ENCODE measurements at places on chromosomes 6 and 20.

- no peak for DNase-seq
Observed at GRCh38 chr20:60960500-60960899, 291.6 kb upstream of the CDH4 start.

DNA sequence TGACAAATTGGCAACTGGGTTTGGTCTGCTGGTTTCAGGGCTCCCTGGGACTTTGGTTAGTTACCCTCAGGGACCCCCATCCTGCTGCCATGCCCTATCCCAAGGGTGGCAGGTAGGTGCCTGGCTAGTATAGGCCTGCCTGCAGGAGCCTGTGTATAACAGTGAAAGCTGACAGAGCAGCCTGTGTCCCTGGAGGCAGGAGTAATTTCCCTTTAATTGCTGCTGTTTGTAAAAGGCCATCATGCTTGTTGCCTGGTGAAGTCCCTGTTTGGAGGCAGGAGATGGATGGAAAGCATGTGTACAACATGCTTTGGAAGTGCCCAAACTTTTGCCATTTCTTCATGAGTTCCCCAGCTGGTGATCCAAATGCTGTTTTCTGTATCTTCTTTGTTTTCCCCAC lies 30.1 kb downstream of the CMTR1 start:
- DNase-seq = no peak

DNA sequence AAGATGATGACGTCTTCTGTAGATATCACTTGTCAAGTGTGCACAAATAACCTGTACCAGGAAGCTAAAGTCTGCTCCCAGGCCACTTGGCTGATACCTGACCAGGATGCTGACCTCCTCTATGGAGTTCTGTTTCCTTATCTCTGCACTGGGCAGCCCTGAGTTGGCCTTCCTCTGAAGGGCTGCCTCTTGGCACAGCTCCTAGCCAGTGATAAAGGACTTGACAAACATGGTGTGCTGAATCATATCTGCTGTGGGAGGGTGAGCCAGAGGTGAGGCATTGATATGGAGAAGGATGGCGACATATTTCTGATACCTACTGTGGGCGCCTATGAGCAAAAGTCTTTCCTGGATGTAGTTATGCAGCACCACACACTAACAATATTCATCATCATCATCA lies 32.8 kb upstream of the FOXA2 start:
- DNase-seq = no peak

DNA sequence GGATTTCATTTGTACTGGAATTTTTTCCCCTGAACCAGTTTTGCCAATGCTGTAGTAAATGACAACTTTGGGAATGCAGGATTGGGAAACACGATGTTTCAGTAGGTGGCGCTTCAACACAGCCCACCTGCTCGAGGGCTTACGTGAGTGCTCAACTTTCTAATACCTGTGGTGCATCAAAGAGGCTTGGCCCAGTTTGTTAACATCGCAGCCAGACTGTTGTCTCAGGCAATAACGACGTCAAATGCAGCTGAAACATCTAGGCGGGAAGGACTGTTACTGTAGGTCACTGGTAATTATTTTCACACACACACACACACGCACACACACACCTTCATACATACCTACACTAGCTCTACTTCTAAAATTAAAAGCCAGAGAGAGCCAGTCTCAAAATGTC lies 815.5 kb upstream of the SLC35B3 start:
- no peak for DNase-seq

DNA sequence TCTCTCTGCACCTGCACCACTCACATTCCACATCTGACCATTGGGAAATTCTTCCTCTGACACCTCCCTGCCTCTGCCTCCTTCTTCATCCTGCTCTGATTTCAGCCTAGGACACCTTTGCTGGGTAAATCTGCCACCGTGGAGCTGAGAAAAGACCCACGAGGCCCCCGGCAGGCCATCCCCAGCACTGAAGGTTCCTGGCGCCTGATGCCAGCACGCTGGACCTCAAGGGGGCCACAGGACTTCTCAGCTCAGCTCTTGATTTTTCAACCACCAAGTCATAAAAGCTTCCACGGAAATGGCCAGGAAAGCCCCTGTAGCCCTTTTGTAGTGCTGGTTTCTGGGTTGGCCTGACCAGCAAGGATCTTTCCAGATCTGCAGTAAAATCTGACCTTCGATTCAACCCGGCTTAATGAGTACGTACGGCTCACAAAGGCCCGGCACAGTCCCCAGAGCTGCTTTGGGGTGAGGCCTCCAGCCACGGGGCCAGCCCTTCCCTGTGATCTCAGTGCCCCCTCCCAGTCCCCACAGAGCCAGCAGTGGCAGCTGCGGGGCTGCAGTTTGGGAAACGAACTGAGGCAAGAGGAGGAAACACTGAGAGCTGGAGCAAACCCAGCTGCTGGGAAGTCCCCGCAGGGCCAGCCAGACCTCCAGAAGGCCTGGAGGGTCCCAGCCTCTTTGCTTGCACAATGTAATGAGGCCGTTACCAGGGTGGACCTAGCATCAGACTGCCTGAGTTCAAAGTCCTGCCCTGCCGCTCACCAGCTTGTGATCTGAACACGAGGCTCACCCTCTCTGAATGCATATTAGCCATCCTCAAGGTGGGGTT lies 157.5 kb downstream of the BMP7 start:
- DNase-seq = no peak

GRCh38 chr6:45118754-45119153 lies 209.4 kb upstream of the RUNX2 start:
- DNase-seq = no peak

GRCh38 chr6:162538643-162539064 lies 188.9 kb downstream of the PRKN start:
- no peak for DNase-seq

GRCh38 chr20:53691060-53691810 lies 97.6 kb upstream of the ZNF217 start:
- DNase-seq = no peak

DNA sequence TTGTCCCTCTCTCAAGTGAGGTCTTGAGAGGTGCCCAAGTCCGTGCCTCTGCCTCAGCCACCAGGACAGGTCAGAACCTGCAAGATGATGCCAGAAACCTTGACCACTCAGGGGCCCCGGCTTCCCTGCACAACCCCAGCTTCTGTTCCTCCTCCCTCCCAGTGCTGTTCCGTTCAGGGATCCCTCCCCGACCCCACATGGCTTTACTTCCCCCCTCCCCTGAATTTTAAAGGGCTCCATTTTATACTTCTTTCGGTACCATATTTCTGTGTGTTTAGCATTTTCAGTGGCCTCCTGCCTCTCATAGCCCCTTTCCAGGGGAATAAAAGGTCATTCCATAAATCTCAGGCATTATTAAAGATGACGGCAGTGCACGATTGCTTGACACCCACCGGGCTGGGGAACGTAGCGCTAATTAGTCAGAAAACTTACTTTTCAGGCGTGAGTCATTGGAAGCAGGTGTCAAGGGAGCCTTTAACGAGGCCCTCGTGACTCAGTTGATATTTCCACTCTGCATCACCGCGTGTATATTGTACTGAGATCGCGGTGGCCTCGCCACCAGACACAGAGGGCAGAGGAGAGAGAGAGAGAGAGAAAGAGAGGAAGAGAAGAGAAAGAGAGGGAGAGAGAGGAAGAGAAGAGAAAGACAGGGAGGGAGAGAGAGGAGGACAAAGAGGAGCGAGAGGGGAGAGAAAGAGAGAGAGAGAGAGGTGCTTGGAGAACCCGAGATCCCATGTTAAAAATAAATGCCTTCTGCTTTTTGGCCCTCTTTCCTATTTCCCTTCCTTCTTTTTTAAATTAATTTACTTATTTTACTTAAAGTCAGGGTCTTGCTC lies 21.3 kb downstream of the KCNG1 start:
- DNase-seq = no peak

DNA sequence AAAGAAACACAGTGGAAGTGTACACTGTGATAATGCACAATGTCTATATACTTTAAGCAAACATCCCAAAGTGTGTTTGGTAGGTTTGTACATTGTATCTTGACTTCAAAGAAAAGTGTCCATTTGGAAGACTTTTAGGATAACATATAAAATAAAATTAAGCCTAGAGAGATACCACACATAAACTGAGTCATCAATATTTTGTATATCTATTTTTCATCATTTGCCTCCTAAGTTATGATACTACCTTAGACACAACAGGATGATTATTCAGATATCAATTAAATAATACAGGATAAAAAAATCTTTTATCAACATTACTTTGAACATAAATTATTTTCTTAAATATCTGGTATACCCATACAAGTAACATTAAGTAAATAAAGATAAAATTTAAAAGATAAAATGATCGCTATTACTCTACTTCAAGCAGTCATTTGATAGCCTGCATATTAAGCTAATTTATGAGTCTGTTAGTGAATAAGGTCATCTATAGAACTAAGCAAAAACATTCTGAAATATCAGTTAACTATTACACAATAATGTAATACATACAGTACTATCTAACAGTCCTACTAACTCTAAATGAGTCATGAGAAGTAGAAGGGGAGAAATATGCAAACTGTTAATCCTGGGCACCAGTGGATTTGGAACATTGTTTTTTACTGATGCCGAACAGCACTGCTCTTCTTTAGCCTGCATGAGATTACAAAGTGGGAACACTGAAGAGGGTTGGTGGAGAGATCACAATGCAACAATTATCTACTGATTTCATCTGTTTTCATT lies 158.4 kb upstream of the SIM1 start:
- DNase-seq = no peak

DNA sequence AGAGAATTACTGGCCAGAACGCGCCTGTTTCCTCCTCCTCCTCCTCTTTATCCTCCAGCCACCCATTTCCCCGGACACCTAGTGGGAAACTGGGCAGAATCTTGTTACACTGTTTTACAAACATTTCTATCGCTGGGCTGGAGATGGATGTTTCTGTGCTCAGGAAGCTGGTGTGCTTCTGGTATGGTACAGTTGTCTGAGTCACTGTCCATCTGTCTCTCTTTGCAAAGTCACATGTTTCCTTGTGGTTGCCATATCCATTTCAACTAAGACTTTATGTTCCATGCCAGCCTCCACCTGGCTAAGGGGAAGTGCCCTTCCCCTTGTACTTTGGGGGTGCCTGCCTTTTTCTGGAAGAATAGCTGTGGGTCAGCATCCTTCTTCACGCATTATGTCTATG lies 52.9 kb upstream of the SLC22A16 start:
- DNase-seq = no peak

GRCh38 chr6:142820338-142821051 lies 124.5 kb downstream of the HIVEP2 start:
- DNase-seq = no peak

GRCh38 chr6:11448038-11448437 lies 89.5 kb upstream of the TMEM170B start:
- no peak for DNase-seq

GRCh38 chr6:13907614-13908215 lies 17.0 kb upstream of the RNF182 start:
- DNase-seq = no peak

DNA sequence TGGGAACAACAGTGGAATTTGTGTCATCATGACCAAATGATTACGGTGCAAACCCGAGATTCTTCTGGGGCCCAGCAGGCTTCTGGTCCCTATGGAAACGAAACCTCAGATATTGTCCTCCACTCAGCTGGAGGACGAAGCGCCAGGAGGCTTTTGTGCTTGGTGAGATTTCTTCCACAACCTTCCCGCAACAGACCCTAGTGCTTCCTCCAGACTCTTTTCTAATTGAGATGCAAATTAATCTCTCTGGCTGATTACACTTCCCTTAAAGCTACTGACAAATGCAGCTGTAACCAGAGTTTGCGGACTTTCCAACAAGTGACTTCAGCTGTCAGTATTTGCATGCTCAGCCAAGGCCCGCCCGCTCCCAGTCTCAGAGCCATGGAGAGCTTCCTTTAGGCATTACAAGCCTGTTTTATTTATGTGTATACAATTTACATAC lies 96.0 kb downstream of the INSM1 start:
- no peak for DNase-seq

- DNase-seq = no peak
Observed at GRCh38 chr20:49287555-49288249, 9.8 kb upstream of the ZNFX1 start.

DNA sequence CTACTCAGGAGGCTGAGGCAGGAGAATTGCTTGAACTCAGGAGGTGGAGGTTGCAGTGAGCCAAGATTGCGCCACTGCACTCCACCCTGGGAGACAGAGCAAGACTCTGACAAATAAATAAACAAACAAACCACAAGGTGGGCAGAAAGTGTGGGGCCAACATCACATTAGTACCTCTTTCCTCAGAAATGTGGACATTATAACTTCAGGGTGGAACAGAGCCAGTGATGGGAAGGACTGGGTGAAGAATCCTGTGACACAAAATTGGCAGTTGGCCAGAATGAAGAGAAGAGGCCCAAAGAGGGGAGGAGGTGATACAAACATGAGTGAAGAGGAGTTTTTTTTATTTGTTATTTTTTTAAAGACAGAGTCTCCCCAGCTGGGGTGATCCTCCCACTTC lies 50.6 kb downstream of the NUP153 start:
- no peak for DNase-seq

DNA sequence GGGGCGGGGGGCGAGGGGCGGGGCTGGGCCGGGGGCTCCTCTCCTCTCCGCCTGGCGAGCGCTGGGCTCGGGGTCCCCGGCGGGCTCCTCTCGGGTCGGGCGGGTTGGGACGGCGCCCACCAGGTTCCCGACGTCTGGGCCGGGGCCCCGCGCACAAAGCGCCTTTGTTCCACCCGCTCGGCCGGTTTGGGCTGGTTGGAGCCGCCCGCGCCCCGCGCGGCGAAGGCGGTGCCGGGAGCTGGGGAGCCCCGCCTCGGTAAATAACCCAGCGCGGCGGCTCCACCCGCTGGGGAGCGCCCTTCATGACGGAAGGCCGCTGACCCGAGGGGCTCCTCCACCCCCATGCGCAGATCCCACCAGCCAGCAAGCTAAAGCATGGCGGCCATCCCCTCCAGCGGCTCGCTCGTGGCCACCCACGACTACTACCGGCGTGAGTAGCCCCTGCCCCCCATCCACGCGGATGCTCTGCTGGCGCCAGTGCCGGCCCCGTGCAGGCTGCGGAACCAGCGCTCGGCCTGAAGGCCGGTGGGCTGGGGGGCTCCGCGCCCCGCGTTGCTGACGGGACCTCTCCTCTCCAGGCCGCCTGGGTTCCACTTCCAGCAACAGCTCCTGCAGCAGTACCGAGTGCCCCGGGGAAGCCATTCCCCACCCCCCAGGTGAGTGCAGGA lies 503 bp downstream of the PPDPF start:
- peak; percentile 34 for DNase-seq

DNA sequence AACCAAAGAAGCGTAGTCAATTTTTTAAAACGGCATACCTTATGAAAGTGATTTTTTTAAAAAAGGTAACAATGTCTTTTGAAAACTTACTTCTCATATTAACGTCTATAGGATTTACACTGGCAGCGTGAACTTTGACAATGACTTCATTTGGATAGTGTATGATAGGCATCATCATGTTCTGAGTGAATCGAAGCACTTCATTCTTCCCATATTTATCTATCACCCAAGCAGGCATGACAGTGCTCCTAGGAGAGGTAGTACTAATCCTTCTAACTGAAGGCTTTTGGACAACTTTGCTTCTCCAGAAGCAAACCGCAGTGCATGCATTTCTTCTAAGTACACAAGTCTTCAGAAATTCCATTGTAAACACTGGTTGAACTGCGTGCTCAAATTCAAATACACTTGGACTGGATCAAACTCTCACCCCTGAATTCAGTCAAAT lies 618 bp downstream of the RTN4IP1 start:
- no peak for DNase-seq

Measured in GOT3 (cell line).